ENCODE measurements at places on chromosomes 1 and 21.

DNA sequence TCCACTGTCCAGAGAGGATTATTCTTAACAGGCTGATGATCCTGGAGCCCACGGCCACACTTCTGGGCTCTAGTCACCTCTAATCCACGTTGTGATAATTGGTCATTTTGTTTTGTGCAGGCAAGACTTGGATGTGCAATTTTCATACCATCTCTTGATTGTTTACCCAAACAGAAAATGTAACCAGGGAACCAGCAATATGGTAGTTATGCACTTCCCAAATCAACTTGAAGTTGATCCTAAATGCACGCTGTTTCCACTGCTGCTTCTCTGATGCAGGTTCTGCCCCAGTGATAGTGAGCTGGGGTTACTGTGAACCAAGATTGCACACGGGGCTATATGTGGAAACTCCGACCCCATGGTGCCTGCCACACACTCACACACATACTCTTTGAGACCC, 14.7 kb upstream of the KCNJ15 start:
- DNase-seq: no peak

GRCh38 chr1:198889101-198889500, 250.3 kb downstream of the PTPRC start:
- no peak for DNase-seq

DNA sequence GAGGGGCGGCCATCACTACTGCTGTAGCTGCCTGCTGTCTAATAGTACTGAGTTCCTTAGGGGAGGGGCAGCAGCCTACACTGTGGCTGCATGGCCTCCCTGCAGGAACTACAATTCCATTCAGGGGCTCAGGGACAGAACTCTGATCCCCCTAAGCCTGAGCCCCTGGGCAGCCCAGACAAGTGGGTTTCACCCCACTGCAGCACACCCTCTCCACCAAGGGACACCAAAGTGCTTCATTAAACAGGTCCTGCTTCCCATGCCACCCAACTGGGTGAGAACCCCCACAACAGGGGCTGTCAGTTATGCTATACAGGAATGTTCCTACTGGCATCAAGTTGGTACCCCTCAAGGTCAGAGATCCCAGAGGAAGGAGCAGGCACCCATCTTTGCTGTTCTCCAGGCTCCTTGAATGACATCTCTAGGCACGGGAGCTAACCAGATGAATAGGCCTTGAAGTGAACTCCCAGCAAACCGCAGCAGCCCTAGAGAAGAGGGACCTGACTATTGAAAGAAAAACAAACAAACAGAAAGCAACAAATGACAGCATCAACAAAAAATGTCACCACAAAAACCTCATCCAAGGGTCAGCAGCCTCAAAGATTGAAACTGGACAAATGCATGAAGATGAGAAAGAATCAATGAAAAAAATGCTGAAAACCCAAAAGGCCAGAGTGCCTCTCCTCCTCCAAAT, 437.4 kb downstream of the NUF2 start:
- DNase-seq: no peak

DNA sequence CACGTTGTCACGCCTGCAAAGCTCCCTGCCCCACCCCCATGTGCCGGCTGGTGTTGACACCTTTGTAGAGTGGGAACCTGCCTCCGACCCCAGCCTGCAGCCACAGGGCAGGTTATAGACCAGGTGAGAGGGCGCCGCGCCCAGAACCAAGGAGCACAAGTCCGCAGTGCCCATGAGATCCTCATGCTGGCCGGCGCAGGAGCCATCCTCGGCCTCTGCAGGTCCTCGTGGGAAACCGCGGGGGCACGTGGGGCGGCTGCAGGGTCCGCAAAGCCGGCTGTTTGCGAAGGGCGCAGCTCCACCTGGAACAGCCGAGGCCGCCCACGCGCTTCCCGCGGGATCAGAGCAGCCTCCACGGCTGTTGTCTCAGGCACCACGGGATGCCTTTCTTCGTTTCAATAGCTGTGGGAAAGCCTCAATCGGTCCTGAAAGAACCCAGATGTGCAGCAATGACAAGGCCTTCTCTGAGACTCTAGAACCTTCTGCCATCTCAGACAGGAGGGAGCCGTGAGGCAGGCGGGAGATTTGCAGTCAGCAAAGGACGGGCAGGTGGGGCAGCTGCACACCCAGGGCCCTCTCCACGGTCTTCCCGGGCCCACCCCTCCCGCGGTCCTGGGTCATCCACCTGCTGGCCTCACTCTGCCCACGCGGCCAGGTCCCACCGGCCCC, 29.9 kb downstream of the POFUT2 start:
- DNase-seq: no peak

DNA sequence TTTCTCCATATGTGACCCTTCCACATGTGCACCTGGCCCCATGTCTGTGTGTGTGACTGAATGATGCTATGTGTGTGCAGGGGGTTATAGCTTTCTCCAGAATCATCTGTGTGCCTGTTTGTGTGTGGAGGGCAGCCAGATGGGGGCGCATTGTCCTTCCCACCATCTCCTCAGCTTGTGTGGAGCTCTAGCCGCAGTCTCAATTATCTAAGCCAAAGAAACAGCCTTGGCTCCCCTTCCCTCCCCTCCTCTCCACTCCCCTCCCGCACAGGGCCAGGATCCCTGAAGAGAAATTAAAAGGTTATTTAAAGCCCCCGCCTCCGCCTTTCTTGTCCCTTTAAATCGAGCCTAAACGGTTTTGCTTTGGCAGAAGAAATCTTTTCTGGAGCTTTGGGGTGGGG, 1.8 kb upstream of the DMBX1 start:
- no peak for DNase-seq
